Amygdala (tissue), 56 donors: ENCODE measurements at places on chromosomes 4 and X.

DNA sequence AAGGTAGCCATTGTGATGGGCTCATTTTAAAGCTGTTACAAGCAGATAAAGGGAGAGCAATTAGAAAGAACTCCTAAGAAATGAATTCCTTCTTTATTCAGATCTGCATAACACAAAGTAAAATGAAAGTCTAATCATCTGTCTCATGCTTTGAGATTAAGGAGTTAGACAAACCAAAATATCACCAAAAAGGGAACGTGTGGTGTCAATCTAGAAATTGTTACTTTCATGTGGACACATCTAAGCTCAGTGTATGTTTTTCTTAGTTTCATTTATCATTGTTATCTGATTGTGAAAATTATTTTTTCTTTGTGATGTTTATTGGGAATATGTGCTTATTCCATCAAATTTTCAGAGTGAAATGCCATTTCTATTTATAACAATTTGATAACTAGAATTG lies 80.3 kb downstream of the BANK1 start:
- DNase-seq: no peak

- no peak for DNase-seq
Measured at GRCh38 chr4:41957634-41958033, 22.4 kb downstream of the TMEM33 start.

DNA sequence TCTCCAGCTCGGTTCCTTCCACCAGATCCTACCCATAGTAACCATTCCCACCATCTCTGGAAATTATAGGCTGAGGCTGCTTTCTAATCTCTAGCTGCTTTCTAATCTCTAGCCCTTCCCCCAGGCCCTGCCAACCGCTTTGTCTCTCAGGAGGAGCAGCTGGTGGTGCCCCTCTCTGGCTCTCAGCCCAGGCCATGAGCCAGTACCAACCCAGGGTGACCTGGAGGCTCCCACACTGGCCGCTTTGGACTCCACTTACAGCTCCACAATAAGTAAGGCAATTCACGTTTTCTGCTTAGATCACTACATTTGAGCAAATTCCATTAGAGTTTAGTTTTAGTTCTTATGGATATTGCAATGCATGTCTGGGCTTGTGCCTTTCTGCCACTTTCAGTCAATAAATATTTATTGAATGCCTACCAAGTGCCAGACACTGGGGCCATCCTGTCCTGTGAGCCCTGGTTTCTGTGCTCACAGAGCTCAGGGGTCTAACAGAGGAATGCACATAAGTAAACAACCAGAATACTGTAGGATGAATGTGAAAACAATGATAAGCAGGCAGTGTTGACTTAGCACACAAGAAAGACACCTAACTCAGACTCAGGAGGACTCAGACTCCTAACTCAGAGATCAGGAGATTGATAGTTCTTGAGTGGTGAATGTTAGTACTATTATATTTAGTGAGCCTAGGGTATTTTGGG lies 38.9 kb downstream of the SMC1A start:
- DNase-seq: no peak

- DNase-seq: no peak
Measured at GRCh38 chrX:47148946-47149345, 3.9 kb downstream of the RBM10 start.

- DNase-seq: no peak
Measured at GRCh38 chrX:13212191-13212651, 107.6 kb downstream of the ATXN3L start.

DNA sequence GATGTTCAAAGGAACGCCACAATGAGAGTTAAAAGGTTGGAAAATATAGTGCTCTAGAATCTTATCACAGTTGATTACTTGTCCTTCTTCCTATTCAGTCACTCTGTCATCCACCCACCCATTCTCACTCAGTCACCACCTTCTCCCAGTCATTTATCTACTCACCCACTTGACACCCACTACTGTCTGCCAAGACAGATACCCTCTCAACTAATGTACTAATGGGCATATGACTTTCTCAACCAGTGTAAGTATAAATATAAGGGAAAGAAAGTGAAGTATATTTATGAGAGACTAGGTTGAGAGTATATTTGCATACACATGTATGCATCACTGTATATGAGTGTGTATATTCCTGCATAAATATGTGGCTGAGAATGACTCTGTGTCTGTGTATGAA lies 20.0 kb downstream of the MID2 start:
- no peak for DNase-seq

GRCh38 chr4:123359449-123360315 lies 36.9 kb upstream of the SPRY1 start:
- DNase-seq: no peak

DNA sequence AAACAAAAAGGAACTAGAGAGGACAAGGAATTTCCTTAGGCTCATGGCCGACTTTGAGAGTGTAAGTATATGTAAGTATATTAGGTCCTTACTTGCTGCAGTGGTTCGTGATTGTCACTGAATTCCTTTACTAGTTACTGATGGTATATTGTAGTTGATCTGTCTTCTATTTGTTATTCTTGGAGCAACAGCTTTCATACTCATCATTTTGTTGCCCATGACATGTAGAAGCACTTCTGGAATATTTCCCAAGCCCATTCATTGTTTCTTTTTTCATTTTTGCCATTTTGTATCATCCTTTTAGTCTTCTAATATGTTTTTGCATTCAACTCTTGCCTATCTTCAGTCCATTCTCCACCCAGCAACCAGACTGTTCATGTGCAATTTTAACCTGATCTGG lies 170.0 kb downstream of the ARHGAP10 start:
- DNase-seq: no peak
